ENCODE measurements at places on chromosomes 6 and 20.

DNA sequence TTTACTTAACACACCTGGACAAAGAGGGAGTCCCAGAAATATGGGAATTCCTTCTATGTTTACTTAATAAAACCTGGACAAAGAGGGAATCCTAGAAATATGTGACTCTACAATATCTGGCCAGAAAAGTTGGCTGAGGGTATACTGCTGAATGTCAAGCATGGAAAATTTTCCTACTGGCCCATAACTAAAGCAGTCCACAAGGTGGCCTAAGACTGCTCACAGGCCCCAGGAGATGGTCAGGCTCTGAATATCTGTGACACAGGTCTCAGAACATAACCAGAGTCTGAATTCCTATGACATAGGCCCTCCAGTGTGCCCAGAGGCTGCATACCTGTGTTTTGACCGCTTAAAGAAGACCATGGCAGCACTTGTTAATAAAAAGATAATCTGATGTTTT is 578.2 kb upstream of the NRSN1 start:
- DNase-seq: no peak

DNA sequence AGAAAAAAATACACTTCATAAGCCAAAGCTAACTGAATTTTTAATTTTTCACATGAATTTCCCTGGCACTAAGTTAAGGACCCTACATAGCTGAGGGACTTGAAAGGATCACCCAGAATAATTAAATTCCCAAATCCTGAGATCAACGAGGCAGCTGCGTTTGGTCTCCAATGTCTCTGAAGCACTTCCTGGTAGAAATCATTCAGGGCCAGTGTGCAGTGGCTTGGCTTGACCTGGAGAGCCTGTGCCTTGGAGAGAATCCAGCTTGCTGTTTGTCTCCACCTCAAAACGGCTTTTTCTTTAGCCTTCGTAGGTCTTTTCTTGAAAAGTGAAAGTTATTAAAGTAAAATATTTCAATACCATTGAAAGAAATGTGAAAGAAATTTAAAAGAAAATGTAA is 92.4 kb downstream of the SMOC2 start:
- DNase-seq: no peak

- no peak for DNase-seq
These were observed 122.2 kb upstream of the ATXN1 start for GRCh38 chr6:16883414-16883813.

DNA sequence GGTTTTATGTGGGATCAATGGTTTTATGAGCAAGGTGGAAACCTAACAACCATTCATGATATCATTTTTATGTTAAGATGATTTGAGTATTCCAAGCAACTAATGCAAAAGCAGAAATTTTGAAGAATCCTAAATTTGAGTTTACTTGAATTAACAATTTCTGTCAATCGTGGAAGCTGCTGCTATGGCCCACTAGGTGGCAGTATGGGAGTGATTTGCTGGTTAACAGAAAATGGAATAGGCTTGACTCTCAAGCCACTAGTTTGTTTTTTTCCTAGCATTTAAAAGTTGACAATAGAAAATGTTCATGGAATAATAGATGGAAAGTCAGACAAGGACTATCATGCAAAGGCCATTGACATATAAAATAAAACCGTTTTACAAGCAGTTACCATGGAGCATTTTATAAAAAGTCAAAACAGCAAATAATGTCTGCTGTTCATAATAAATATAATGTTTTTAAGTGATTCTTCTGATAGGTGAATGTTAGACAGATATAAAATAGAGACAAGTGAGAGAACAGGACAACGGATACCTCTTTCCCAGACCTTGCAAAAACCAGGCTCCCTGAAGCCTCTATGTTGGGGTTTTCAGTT is 43.0 kb upstream of the TMEM200A start:
- DNase-seq: peak; percentile 26

DNA sequence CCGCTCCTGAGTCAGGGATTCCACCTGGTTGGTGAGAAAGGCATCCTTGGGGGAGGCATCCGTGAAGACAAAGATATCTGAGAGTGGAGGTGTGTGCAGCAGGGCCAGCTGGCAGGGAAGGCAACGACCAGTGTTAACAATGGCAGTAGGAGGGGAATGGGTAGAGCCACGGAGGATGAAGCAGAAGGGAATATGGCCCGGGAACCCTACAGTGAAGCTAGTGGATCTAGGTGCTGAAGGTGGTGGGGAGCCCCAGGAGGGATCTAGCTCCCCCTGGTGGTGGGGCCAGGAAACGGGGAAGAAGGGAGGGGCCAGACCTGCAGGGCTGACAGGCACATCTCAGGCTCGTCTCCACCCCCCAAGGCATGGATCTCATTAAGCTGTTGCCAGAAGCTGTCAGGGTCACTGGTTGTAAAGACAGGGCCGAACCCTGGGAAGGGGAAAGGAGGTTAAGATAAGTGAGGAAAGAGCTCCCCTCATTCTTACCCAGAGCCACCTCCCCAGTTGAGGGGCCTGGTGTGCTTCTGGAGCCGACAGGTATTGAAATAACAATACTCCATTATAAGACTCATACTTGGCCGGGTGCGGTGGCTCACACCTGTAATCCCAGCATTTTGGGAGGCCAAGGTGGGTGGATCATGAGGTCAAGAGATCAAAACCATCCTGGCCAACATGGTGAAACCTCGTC is 7.3 kb downstream of the VWA7 start:
- peak; percentile 82 for DNase-seq

DNA sequence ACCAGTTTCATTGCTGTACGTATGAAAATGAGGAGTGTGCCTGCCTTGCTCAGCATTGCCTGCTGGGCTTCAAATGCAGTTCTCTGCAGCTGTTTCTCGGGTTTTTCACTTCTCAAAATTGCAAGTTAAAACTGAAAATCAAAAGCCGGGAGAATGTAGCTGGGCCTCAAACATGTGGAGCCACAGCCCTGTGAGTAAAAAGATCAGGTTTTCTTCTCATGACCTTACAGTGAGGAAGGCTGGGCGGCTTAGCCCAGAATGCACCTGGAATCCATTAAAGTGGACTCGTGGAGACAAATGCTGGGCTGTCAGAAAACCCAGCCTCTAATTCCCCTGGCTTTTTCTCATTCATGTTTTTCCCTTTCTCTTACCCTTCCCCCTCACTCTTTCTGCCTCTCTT is 34.4 kb downstream of the DSE start:
- no peak for DNase-seq

GRCh38 chr6:53412021-53412715 is 63.4 kb upstream of the ELOVL5 start:
- no peak for DNase-seq

DNA sequence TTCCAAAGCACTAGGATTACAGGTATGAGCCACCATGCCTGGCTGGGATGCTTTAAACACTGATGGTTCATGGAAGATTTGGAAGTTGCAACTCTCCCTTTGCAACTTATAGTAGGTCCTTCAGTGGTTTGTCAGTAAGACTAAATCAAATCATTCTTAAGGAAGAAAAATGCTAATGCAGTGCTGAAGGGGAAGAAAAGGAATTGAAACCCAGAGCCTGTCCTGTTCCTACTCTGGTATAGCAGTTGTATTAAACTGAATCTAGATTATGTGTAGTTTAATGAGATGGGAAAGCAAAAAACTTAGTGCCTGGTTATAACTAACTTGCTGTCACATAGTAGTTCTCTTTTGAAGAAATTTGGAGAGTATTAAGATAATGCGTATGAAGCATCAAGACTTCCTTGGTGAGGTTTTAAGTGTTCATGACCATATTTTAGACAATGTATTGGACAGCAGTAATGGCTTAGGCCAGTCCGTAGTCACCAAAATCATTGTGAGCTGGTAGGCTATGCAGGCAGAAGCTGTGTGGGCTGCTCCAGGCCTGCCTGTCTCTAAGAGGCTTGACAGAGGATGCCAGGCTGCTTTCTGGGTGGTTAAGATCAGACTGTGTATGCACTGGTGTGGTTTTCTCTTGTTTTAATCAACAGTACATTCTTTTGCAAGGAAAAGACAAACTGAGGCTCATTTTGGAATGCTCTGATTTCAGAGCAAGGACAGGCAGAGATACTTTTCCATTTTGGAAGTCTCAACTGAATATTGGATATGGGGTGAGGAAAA is 14.0 kb downstream of the PAQR8 start:
- no peak for DNase-seq

DNA sequence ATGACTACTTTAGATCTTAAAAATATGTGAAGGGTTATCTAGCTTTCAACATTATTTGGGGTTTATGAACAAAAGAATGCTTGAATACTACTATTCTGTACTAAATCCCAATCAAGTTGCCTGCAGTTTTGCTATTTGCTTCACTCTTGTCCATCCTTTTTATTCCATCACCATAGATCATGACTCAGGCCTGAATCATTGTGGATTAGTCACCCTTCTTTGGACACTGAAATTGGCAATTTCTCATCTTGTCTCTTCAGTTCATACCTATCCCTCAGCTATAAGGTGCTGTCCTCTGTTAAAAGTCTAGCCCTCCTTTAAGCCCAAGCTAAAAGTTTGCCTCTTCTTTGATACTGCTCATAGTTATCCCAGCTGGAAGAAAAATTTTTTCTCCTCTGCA is 199.1 kb downstream of the CENPW start:
- DNase-seq: no peak

DNA sequence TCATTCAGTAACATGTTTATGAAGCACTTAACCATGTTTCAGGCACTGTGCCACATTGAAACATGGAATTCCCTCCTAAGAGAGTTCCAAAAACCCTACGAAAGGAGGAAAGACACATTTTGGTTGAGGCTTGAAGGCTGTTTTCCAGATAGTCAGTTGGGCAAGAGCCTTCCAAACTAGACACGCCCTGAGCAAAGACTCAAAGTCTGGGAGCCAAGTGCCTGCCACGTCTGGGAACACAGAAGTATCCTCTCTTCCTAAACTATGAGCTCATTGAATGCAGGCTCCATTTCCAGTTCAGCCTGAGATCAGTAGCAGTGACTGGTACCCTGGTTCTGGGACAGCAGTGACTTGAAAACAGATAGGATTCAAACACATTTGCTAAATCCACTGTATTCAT is 74.5 kb upstream of the FAM8A1 start:
- no peak for DNase-seq

GRCh38 chr6:151847064-151847463 is 39.6 kb downstream of the ESR1 start:
- DNase-seq: no peak

DNA sequence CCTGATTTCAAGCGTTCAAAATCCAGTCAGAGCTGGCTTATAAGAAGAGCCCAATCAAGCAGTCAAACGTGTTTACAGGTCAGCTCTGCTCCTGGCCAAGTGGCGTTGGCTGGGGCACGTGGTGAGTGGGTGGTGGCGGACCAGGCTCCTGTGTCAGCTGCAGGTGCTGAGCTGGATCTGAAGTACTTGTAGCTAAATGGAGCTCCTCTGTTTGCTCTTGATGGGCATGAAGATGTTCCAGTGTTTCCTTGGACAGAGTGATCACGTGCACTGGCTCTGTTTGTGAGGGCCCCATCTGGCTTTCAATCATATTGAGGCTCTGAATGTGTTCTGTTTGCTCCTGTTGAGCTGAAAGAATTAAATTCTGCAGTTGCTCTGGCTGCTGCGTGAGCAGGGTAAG is 10.2 kb upstream of the MICAL1 start:
- DNase-seq: no peak

DNA sequence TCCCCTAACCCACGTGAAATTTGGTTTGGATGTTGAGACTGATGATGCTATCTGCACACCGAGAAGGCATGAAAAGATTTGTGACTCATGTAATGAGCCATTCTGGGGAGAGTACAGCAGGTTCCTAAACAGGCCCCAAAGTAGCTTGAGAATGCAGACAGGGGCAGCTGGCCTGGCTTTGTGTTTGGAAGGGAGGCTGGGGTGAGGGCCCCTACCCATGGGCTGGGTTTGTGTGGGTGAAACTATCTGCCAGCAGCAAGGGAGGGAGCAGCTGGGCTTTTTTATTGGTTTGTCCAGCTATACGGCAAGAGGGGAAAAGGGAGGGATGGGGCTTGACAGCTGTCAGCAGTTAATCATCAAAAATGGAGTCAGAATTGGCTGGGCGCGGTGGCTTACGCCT is 87.0 kb upstream of the RNF24 start:
- DNase-seq: no peak

DNA sequence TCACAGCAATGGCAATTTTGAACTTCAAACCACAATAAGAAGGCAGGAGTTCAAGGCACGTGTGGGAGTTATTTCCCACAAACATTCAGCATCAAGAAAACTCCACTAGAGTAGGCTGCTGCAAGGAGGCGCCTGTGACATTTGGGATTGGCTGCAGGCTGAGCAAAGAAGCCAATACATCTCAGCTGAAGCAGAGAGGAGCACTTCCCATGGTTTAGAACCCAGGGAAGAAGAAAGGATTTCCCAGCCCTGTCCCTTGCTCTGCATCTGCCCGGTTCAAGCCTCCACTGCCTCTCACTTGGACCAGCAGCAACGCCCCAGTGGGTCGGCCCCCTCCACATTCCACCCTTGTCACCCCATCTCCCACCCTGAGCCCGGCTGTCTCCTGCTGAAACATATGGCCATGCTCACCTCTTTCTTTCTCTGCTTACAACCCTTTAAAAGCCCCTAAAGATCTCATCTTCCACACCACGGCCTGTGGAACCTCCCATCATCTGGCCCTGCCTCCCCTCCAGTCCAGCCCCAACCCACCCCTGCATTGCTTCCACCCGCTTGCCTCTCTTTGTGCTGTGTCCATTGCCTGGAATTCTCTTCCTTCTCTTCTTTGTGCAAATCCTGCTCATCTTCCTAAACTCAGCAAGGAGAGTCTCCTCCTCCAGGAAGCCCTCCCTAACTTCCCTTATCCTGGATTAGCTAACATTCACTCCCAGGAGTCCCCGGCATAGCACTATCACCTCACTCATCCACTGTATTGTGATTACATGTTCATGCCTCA is 128.3 kb downstream of the ANKRD60 start:
- DNase-seq: no peak

DNA sequence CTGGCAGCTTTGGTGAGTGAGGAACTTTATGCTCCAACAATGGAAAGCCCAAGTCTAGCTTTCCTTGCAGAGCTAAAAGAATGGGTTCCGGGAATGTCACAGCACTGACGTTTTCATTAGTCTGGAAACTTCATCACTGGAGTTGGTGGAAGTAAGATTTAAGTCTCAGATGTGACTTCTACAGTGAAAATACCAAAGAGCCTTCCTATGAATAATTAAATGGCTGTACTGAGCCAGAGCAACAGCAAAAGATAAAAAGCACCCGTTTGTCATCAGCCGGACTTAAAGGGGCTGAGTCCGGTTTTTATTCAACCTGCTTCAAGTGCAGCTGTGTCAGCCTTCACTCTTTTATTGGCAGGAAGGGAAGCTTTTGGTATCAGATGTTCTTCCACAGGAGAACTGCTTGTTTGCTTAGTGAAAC is 46.5 kb upstream of the SHLD1 start:
- no peak for DNase-seq

GRCh38 chr6:112180095-112180820 is 74.1 kb downstream of the LAMA4 start:
- peak; percentile 52 for DNase-seq

- DNase-seq: no peak
These were observed 36.5 kb downstream of the ZBTB46 start for GRCh38 chr20:63794614-63795013.
